DMS153 (cell line): ENCODE measurements at places on chromosomes 12 and 14.

DNA sequence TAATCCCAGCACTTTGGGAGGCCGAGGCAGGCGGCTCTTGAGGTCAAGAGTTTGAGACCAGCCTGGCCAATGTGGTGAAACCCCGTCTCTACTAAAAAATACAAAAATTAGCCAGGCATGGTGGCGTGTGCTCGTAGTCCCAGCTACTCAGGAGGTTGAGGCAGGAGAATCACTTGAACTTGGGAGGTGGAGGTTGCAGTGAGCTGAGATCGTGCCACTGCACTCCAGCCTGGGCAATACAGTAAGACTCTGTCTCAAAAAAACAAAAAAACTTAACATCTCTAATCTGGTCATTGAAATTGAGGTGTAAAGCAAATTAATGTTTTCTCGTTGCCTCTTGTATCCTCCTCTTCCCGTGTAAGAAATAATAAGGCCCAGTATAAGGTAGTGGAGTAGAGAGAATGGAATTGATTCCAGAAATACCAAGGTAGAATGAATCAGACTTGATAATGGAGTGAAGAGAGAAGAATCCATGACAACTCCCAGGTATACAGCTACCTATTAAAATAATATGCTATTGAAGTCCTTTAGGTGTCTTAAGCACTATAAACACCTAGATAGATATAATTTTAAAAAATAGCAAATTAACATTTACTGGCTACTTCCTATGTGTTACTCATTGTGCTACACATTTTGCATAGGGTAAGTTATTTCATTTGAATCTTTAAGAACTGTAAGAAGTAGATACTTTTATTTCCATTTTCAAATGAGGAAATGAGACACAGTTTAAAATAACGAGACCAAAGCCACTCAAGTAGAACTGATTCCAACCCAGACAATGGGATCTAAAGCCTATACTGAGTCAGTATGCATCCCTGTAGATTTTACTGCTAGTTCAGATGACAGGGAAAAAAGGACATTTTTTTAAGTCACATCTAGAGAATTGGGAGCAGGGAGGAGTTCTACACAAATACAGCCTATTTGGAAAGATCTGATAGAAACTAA, 23.2 kb downstream of the RAP1B start:
- no peak for DNase-seq

GRCh38 chr14:98278800-98279199, 993.2 kb downstream of the BCL11B start:
- DNase-seq = no peak

DNA sequence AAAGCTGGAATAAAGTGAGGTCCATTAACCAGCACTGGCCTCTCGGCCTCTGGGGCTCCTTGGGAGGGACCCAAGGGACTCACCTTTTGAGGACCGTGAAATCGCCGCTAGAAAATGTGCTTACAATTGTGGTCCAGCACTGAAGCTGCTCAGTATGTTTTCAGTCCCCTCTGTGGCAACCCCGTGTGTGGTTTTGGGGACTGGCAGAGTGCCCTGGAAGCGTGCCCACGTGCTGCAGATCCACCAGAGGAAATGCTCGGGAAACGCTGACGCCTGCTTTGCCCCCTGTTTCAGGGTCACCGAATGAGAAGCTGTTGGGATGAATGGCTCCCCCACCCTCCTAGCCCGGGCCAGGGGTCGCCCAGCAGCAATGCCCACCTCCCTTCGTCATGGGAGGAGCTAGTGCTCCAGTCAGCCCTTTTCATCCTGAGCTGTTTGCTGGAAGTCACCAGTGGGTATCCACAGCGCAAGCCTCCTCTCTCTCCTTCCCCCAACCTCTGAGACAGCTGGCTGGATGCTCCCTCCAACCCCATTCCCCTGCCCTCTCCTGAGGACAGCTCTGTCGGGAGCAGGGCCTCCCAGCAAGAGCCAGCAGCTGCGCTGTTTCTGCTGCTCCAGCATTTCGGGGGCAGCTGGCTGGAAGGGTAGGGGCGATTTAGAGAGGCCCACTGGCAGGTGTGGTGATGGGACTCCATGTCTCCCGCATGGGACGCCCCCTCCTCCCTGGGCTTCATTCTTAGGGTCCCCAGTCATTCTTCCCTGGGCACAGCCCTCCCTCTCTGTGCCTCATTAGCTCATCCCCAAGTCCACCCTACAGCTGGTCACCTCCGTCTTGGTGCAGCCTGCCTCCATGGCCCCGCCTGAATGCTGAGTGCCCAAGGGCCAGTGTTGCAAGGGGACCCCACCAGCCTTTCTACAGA, 33.2 kb upstream of the PPP1R13B start:
- DNase-seq = no peak

GRCh38 chr12:124194264-124194892, 100.5 kb upstream of the RFLNA start:
- DNase-seq = no peak

DNA sequence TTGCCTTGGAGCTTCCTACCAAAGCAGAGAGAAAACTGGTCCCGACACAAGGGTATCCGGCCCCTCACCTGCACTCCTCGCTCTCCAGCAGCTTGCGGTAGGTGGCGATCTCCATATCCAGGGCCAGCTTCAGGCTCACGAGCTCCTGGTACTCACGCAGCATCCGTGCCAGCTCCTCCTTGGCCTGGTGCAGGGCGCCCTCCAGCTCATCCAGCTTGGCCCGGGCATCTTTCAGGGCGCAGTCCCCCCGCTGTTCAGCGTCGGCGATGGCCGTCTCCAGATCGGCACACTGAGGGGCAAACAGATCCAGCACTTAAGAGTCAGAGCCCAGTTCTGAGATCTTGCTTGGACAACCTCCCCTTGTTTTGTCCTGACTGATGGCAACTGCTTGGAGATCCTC, 13.7 kb downstream of the KRT72 start:
- no peak for DNase-seq

- no peak for DNase-seq
Observed at GRCh38 chr12:101594700-101595099, at the start of gene MYBPC1. Gene MYBPC1, plus strand, starts transcription at chr12:101594971. Its CDS starts 100 bp downstream, at chr12:101595071.
